ENCODE measurements at places on chromosomes 7 and 10.
A peak's percentile ranks its signal among the peaks of the same experiment; 100 is the strongest.

GRCh38 chr10:77643795-77644468 is 6.3 kb upstream of the KCNMA1 start:
- DNase-seq = peak; percentile 61

- DNase-seq = no peak
Measured at GRCh38 chr7:12884033-12884432, 196.6 kb downstream of the ARL4A start.

DNA sequence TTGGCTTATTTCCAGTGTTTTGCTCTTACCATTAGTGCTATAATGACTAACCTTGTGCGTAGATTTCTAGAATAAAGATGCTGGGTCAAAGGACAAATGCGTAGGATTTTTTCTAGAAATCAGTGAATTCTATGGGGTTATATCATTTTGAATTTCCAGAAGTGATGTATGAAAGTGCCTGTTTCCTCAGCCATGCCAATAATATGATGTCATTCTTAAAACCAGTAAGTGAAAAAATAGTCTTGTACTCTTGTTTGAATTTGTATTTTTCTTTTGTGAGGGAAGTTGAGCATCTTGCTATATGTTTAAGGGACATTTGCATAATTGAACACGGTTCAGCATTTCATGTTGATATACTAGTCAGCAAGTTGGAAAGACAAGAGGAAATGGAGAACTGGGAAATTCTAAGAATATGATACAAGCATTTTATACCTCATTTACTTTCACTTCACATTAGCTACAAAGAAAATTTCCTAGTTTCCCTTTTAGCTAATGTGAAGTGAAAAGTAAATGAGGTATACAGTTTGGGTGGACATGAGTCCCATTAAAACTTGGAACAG is 3.8 kb upstream of the DNAH11 start:
- DNase-seq = no peak

DNA sequence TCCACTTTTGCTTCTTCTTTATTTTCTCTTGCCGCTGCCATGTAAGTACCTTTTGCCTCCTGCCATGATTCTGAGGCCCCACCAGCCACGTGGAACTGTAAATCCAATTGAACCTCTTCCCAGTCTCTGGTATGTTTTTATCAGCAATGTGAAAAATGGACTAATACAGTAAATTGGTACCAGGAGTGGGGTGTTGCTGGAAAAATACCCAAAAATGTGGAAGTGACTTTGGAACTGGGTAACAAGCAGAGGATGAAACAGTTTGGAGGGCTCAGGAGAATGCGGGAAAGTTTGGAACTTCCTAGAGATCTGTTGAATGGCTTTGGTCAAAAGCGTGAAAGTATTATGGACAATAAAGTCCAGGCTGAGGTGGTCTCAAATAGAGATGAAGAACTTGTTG is 670.3 kb upstream of the ZWINT start:
- no peak for DNase-seq

DNA sequence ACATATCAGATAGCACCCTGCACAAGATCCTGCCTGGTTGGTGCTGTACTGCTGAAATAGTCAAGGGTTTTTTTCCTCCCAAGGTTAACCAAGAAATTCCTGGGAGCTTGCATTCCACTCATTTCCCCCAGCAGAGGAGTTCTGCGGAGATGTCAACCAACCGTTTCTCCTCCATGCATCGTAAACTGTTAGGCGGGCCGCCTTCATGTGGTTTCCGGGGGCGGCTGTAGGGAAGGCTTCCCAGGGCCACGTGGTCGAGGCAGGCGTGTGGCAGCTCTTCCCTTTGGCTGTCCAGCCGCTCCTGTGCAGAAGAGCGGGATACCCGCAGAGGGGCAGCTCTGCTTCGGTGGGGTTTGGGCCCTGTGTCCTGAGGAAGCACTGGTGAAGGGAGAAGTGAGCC is 113.7 kb downstream of the RGS10 start:
- no peak for DNase-seq

DNA sequence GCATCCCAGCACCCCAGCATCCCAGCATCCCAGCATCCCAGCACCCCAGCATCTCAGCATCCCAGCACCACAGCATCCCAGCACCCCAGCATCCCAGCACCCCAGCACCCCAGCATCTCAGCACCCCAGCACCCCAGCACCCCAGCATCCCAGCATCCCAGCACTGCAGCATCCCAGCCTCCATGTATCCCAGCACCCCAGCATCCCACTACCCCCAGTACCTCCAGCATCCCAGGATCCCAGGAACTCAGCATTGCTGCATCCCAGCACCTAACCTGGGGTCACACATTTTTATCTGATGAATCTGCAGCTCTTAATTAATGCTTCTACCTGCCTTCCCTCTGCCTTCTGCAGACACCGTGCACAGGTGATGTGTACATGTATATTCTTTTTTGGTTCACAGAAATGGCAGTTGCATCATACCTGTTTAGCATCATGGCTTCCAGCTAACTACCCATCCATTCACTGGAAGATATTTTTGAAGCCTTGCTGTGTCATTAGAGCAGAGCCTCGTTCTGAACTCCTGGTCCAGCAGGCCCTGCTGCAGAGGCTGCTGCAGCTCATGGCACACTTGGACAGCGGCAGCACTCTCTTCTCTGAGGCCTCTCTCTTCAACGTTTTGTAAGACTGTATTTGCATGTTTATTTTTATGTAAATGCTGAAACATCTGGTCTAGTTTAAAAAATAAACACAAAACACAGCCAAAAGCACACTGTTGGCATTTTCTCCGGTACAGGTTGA is 4.6 kb upstream of the CFAP46 start:
- DNase-seq = no peak

GRCh38 chr7:73885433-73885974 is 24.5 kb downstream of the TMEM270 start:
- no peak for DNase-seq

- DNase-seq = no peak
Measured at GRCh38 chr7:40899636-40900507, 765.1 kb downstream of the SUGCT start.

GRCh38 chr7:17144322-17144721 is 154.1 kb upstream of the AHR start:
- DNase-seq = peak; percentile 70

GRCh38 chr10:29751684-29752083 is 116.9 kb upstream of the SVIL start:
- DNase-seq = no peak

DNA sequence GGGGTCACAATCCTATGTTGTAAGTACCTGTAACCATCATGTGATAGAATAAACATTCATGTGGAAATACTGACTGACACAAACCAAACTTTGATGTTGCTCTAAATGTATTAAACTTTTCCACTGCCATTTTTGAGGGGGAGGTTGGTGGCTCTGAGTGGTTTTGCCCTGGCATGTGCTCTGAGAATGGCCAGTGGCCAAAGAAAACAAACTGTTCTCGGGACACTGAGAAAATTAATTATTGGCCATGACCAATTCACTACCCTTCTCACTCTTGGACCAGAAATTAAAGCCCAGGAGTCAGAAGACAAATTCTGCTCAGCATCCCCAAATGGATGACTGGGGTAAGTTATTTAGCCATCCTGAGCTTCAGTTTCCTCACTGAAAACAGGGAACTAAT is 195.9 kb downstream of the XPNPEP1 start:
- DNase-seq = no peak

DNA sequence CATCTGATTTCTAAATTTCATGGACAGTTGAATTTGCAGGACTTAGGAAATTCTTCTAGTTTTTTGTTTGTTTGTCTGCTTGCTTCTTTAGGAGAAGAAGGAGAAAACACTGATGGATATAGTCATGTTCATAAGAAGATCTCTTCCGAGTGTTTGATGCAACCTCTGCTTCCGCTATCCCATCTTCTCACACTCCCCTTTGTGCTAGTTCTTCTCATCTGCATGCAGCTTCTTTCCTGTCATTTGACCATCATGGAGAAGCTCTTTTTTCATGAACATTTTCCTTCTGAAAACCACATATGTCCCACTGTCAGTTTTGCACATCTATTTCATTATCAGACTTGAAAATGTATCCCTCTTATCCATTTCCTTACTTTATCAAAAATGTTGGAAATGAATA is 346.9 kb upstream of the PRKCQ start:
- no peak for DNase-seq

GRCh38 chr10:116785867-116786266 is 43.5 kb upstream of the HSPA12A start:
- DNase-seq = no peak

GRCh38 chr10:33942508-33942907 is 608.0 kb upstream of the NRP1 start:
- no peak for DNase-seq

DNA sequence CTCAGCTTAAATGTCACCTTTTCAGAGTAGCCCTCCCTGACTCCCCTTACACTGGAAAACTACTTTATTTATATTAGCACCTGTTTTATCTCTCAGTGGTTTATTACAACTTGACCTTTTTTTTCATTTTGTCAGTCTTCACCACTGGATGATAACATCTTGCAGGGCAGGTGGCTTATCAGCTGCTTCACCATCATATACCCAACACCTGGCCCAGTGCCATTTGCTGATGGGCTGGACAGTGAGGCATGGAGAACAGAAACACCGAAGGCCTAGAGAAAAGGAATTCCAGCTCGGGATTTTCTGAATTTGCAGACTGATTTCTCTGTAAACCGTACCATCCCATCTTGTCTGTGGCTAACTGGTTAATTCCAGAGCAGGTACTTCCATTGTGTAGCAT is 48.5 kb downstream of the SORCS3 start:
- no peak for DNase-seq

GRCh38 chr10:103884681-103885139 is 29.3 kb upstream of the SH3PXD2A start:
- peak; percentile 82 for DNase-seq

DNA sequence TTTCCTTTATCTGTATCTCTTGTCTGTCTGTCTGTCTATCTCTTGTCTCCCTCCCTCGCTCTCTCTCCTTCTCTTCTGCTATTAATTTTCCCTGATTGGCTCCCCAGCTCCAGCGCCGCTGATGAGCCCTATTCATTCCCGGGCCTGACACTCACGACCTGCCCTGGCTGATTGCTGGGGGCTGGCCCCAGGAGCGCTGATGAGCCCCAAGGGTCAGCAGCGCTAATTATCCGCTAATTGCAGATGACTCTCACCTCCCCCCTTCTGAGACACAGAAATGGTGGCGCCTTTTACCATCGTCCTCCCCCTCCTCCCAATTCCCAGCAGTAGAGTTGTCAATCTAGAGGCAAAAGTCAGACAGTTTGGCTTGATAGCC is 1.3 kb upstream of the GBX1 start:
- no peak for DNase-seq

GRCh38 chr10:103699611-103700435 is 155.6 kb downstream of the SH3PXD2A start:
- no peak for DNase-seq

- peak; percentile 74 for DNase-seq
Measured at GRCh38 chr10:102120991-102121738, 997 bp upstream of the LDB1 start.

GRCh38 chr10:34178756-34179155 is 636.3 kb downstream of the PARD3 start:
- DNase-seq = no peak

DNA sequence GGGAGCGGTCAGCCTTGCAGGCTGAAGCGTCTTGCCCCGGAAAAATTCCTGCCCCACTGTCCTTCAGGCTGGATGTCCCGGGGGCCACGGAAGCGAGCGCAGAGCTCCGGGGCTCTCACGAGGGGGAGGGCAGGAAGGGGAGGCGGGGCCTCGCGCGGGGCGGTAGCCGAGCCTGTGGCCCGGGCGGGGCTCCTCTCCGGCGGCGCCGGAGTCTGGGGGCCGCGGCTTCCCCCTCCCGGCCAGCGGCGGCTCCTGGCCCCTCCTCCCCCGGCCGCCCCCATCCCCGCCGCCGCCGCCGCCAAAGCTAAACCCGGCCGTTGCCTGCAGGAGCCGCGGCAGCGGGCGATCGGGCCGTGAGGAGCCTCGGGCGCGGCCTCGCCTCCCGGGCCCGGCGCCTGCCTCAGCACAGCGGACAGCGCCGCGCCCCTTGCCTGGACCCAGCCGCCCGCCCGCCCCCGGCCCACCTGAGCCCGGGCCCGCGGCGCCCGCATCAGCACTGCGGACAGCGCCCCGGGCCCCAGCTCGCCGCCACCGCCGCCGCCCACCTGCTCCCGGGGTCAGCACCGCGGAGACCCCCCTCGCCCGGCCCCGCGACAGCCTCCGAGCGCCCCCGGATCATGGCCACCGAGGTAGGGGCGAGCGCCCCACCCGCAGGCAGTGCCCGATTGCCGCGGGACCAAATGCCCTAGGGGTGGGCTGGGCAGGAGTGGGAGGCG is at the start of gene GOLGA7B:
Gene GOLGA7B, plus strand, starts transcription at position 157 of the 716 bp plus-strand sequence. Its CDS starts 461 bp downstream, at position 618.
- DNase-seq = peak; percentile 50

GRCh38 chr7:1403638-1404459 is 55.4 kb downstream of the MICALL2 start:
- DNase-seq = peak; percentile 40

DNA sequence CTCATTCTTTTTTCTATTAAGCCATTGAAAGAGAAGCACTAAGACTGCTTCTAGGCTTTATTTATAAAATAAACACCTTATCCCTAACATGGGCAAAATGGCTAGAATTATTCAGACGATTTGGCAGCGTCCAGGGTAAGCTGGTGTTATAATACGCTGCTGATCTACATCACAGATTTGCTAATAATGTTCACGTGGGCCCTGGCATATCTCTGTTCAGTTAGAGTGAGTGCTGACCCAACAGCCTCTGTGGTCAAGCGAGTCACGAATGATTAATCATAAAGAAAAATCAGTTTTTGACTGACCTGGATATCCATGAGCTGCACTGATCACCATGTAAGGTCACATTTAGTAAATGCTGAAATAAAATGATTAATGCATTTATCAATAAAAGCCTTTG is 28.4 kb upstream of the CBLL1 start:
- DNase-seq = no peak

DNA sequence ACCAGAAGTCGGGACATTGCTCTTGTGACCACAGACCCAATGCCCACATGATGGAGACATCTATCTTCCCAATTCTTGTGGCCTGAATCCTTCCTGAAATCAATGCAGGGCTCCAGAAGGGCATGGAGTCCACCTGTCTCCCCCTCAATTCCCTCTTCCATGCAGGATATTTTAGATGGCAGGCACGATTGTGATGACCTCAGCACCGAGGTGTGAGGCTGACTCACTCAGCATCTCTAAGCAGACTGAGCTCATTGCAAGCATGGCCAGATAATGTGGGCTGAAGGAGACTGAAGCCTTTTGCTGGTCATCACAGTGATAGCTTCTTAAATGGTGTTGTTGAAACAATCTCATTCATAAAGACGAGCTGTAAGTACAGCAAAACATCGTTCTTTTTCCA is 374.9 kb upstream of the PODXL start:
- DNase-seq = peak; percentile 34

GRCh38 chr7:45052011-45052410 is 36.8 kb downstream of the NACAD start:
- no peak for DNase-seq

DNA sequence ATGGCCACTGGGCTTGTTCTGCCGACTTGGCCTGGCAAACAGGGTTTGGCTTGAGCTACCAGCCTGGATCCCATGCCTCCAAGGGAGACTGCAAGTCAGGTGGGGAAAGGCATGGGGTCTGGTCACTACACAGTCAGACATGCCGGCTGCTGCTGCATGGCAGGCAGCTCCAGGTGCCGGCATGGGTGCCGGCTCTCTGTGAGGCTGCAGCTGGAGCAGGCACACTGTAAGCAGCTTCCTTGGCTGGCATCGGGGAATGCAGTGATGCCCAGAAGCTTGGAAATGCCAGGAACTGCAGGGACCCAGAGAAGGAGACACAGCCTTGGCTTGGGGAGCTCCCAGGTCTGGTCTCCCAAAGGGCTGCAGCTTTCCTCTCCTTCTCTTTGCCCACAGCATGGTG is 305.5 kb upstream of the NRG3 start:
- DNase-seq = no peak
